Caki2 (cell line): ENCODE measurements at places on chromosomes 2 and 18. TPM values are rescaled to one million over a fixed set of nuclear protein-coding genes. Genes with fewer than 3 reads are reported as not detected.

MYOM1 gene
- 0.17 and 0.20 TPM in 2 replicates for total RNA-seq

ACKR3 gene
- 24.1 and 27.2 TPM in 2 replicates for total RNA-seq

FEV gene
- total RNA-seq: not detected in 2 replicates

- no peak for DNase-seq
Measured at GRCh38 chr18:31774962-31775361, 14.3 kb upstream of the SLC25A52 start.

- no peak for DNase-seq
Measured at GRCh38 chr2:174339561-174340399, 5.0 kb downstream of the SP9 start.
